Endodermal cell (in vitro differentiated cells): ENCODE measurements at places on chromosomes 7 and 10. TPM values are rescaled to one million over a fixed set of nuclear protein-coding genes. Genes with fewer than 3 reads are reported as not detected.

- DNase-seq: no peak
Measured at GRCh38 chr10:37736120-37736519, 121.3 kb downstream of the ZNF248 start.

DNA sequence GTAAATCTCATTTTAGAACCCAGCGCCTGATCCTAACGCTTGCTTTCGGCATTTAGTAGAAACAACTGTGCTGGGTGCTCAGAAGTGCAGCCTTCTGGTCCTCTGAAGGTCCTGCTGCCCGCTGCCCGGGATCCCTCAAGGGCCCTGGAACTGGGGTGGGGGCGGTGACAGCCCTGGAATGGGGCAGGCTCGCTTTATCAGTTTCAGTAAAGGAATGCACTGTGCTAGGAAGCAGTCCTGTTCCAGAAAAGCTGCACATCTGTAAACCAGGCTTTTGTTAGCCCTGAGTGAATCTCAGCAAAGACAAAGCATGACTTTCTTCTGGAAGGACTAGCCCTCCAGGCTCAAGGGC lies 254.6 kb downstream of the TNS3 start:
- DNase-seq: no peak

GRCh38 chr10:28533571-28534304 lies 820 bp downstream of the WAC start:
- peak; percentile 82 for DNase-seq

Gene HSPA12A
- 9.7 to 16.9 TPM (median 15.4 TPM) in 3 replicates for total RNA-seq

Gene SEMA3C
- 0.15 and 0.68 TPM in 2 replicates for total RNA-seq

Gene CCDC186
- total RNA-seq: 20.5 to 32.6 TPM (median 22.3 TPM) in 3 replicates
